GM23248 (cell line): ENCODE measurements at places on chromosomes 1 and 21. TPM values are rescaled to one million over a fixed set of nuclear protein-coding genes. Genes with fewer than 3 reads are reported as not detected.

Gene ZBTB8A
- 5.3 and 5.6 TPM in 2 replicates for total RNA-seq

Gene PRELP
- total RNA-seq, result under 0.01 and 0.32 TPM in 2 replicates

Gene MCOLN3
- total RNA-seq, result 0.51 and 0.54 TPM in 2 replicates

Gene BSND
- not detected in 2 replicates for total RNA-seq

Gene P3R3URF
- total RNA-seq, result not detected in 2 replicates

- no peak for DNase-seq
Observed at GRCh38 chr21:44027607-44028286, 15.6 kb downstream of the TRAPPC10 start.

GRCh38 chr1:30618335-30618747 lies 105.0 kb downstream of the MATN1 start:
- peak; percentile 56 for DNase-seq
